ENCODE measurements at places on chromosomes 11 and 22. TPM values are rescaled to one million over a fixed set of nuclear protein-coding genes. Genes with fewer than 3 reads are reported as not detected.

DNA sequence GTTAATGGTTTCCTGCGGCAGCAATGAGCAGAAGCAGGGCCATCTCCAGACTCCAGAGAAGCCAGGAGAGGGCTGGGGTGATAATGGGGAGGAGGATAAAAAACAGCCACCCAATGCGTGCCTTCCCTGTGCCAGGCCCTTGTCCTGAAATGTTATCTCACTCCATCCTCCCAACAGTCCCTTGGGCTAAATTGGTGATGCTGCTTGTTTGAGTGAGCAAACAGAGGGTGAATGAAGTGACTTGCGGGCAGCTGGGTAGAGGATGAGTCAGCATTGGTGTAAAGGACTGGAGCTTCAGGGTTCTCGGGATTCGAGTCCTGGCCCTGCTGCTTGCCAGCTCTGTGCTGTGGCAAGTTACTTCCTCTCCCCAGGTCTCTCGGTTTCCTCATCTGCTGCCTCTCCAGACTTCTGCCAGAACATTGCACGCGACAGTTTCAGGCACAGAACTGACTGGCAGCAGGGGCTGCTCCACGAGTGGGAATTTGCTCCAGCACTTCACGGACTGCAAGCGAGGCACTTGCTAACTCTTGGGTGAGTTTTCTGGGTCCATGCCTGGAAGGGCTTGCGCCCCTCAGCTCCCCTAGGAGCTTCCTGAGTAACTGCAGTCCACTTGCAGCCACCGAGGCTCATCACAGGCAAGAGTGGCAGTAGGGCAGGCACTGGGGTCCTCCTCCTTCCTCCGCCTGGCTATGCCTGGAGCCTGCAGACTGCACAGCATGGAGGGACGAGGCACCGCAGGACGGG is at the start of gene P2RY6:
Gene P2RY6 (plus strand): TSS at position 403 of the 744 bp plus-strand sequence. CDS start 24,181 bp downstream, outside the sequence.
- no peak for DNase-seq

DNA sequence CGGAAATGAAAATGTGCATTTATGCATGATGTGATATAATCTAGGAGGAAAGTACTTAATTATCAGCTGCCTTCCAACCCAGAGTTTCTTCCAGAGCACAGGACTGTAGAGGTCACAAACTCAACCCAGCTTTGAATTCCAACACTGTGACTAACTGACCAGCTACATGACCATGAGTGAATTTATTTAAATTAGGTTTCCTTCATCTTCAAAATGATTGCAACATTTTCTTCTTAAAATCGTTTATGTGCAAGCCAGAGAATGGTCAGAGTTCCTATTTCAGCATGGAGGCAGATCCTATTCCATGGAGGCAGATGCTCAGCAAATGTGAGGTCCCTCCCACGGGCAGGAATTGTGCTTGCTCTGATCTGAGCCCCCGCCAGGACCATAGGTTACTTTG is 42.4 kb downstream of the OSBP start:
- DNase-seq, result no peak

DNA sequence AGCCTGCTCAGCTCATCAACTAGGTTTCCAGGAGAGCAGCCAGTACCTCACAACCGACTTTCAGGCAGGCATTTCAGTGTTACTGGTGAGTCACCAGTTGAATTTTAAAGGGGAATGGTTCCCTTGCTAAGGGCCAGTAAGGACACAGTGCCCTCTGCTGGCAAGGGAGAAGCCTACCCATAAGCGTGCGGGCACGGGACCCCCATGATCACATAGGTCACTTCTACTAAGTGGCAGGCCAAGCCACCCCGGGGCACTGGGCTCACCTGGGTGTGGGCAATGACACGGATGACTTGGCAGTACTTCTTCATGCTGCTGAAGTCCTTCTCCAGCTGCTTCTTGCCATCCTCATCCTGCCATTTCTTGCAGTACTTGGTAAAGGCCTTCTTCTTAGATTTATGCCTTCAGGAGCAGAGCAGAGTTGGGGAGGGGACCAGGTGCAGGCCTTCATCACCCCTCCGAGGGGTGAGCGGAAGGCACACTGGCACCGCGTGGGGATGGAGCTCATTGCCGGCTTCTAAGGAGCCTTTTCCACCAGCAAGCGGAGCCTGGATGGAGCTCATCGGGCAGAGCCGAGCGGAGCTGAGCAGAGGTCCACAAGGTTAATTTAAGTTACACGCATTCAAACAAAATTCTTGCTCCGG is 2.9 kb downstream of the RPL3 start:
- peak; percentile 81 for DNase-seq

- no peak for DNase-seq
These were observed 100.2 kb upstream of the LMO1 start for GRCh38 chr11:8363921-8364320.

DNA sequence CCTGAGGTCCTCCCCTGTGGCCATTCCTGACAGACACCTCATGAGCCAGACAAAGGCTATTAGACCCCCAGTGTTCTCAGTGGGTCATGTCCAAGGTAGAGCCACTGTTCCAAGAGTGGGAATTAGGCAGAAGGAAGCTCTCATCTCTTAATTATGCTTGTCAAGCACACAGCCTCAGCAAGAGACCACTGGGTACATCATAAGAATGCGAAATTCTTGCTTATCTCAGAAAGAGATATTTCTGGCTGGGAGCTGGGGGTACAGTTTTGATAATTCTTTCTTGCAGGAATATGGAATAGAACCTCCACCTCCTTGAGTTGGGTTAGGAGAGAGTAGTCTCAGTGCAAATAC is 1280.0 kb upstream of the CNTN5 start:
- DNase-seq, result no peak

DNA sequence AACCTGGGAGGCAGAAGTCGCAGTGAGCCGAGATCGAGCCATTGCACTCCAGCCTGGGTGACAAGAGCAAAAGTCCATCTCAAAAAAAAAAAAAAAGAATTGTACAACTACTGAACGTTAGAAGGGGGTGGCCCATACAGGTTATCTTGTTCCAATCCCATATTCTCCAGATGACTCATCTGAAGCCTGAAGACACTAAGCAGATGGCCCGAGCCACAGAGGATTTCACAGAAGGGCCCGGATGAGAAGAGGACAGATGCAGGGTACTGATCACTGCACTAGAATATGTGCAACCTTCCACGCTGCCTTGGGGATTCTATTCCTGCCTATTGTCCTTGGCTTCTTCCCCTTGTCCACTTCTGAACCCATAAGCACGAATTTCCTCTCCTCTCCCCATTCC is 70.9 kb upstream of the UBASH3B start:
- no peak for DNase-seq

- no peak for DNase-seq
These were observed 4.9 kb downstream of the CWC15 start for GRCh38 chr11:94968334-94968958.

The PHOX2A gene
- not detected for polyA plus RNA-seq

The NAV2 gene
- polyA plus RNA-seq, result 1.1 TPM

- no peak for DNase-seq
These were observed 33.8 kb upstream of the LRRC32 start for GRCh38 chr11:76704171-76704948.

DNA sequence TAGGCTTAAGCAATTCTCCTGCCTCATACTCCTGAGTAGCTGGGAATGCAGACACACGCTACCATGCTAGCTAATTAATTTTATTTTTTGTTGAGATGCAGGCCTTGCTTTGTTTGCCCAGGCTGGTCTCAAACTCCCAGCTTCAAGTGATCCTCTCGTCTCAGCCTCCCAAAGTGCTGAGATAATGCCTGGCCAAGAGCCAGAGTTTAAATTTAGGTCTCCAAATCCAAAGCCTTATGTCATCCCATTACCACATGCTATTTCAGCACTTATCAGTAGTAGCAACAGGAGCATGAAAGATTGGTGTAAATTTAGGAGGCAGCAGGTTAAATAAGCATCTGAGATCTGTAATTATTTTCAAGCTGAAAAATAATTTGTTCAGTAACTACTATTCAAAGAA is 326.1 kb upstream of the ANO5 start:
- DNase-seq, result no peak

The APOL3 gene
- polyA plus RNA-seq, result 55.0 TPM

- no peak for DNase-seq
These were observed 6.8 kb upstream of the CAT start for GRCh38 chr11:34431979-34432378.

DNA sequence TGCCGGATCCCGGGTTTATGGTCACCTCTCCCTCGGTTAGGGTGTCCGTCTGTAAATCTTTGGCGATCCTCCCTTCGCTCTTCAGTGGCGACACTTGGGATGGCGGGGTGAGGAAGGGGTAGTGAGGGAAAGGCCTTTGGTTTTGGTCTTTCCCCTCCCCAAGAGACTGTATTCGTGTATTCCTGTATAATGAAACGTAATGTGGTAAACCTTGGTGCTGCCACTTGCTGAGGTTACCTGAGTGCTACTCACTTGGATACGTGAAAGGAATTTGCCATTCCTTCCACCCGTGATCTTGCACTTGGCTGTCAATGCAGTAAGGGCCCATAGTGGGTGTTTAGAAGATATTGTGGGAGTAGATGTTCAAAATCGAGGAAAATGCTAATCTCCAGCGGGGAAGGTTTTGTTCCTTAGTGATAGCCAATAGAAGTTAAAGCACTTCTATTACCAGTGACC is 578 bp upstream of the NUP160 start:
- DNase-seq, result no peak

The TTC36 gene
- polyA plus RNA-seq, result 0.19 TPM

The VSIG2 gene
- not detected for polyA plus RNA-seq

The UPK3A gene
- polyA plus RNA-seq, result not detected

DNA sequence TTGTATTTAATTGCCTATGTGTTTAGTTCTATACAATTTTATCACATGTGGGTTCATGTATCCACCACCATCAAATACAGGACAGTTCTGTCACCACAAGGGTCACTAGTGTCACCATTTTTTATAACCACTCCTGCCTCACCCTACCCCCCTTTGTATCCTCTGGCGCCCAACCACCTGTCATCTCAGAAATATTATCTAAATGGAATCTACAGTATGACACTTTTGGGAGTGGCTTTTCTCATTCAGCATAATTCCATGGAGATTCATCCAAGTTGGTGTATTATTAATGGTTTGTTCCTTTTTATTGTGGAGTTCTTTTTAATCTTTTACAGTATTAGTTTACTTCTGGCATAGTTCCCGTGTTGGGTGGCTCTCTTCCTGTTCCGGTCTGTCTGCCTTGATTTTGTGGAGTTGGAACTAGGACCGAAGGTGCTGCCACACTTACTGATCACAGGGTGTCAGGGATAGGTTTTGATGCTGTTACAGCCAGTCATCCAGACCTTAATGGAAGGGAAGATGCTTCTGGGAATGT is 58.5 kb downstream of the TNRC6B start:
- no peak for DNase-seq

DNA sequence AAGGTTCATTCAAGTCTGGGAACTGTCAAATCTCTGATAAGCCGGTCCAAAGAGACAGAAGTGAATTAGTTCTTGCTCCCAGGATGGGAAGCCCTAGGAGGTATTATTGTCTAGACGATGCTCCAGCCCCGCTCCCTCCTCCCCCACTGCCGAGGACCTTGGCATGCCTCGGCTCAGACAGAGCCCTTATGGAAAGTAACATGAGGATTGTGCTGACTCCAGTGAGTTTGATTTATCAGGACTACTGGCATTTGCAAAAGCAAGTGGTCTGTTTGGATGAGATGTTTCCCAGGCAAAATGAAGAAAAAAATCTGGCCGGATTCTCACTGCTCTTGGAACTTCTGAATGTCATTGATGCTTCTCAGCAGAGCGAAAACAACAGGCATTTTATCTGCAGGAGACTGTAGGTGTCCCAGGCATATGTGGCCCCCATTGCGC is 341.0 kb downstream of the ETS1 start:
- no peak for DNase-seq

DNA sequence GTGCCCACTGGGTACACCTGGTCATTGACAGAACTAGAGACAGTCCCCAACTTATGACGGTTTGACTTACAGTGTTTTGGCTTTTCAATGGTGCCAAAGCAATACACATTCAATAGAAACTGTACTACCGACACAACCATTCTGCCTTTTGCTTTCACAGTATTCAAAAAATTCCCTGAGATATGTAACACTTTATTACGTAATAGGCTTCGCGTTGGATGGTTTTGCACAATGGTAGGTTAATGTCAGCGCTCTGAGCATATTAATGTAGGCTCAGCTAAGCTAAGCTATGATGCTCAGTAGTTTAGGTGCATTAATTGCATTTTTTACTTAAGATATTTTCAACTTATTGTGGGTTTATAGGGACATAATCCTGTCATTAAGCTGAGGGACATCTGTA is 105.1 kb upstream of the B3GAT1 start:
- no peak for DNase-seq

GRCh38 chr11:92642177-92642931 is 327.1 kb upstream of the MTNR1B start:
- DNase-seq, result no peak

GRCh38 chr22:38126928-38127668 is 16.6 kb upstream of the BAIAP2L2 start:
- DNase-seq, result no peak

DNA sequence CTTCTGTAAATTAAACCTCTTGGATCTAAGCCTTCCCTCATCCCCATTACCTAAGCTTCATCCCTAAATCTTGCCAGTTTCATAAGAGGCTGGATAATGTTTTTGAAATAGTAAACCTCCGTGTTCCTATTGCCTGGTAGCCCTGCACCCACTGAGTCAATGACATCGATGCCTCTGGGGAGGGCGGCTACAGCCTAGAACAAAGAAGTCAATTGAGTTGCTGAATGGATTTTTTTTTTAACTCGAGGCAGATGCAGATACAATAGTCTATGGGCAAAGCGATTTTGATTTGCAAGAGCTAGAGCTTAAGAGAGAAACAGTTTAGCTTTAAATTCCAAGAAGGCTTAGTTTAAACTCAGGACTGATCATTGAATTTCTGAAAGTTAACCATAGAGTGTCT is 121.3 kb downstream of the NECTIN1 start:
- no peak for DNase-seq

GRCh38 chr11:2377511-2378443 is 667 bp downstream of the CD81 start:
- DNase-seq, result peak; percentile 73

- DNase-seq, result no peak
These were observed 116.3 kb upstream of the APOA1 start for GRCh38 chr11:116953530-116954285.

GRCh38 chr22:26056455-26057200 is 112.6 kb upstream of the SEZ6L start:
- no peak for DNase-seq

- no peak for DNase-seq
These were observed 109.7 kb upstream of the CTSC start for GRCh38 chr11:88447281-88447680.

GRCh38 chr11:69333879-69334278 is 39.9 kb downstream of the MYEOV start:
- no peak for DNase-seq

GRCh38 chr11:43948341-43949225 is 6.1 kb downstream of the C11orf96 start:
- DNase-seq, result no peak

The TOMM22 gene
- 26.6 TPM for polyA plus RNA-seq

- no peak for DNase-seq
These were observed 9.4 kb downstream of the BCL2L13 start for GRCh38 chr22:17647991-17648390.

GRCh38 chr11:3092603-3093141 is 35.4 kb upstream of the CARS1 start:
- DNase-seq, result no peak

The PDGFB gene
- 0.04 TPM for polyA plus RNA-seq

DNA sequence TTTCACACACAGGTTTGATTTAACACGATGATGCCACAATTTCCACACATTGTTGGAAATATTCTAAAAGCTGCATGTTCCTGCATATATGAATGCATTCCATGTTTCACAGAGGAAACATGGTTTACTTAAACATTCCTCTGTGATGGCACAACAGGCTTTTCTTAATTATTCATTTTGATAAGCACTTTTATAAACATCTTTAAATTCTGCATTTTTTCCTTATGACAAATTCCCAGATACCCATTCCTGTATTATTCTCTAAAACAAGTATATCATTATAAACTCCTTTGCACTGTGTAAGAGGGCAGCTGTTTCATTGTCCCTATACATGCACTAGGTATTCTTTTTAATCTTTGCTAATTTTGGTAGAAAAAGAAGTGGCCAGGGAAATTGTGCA is 532.3 kb downstream of the SOX6 start:
- DNase-seq, result no peak
